ENCODE measurements at places on chromosomes 1 and 21. TPM values are rescaled to one million over a fixed set of nuclear protein-coding genes. Genes with fewer than 3 reads are reported as not detected.

The DHX9 gene
- total RNA-seq: 70.3 TPM

The BGLAP gene
- total RNA-seq: 0.92 TPM

The PCBP3 gene
- 4.9 TPM for total RNA-seq

The RNF186 gene
- total RNA-seq: not detected

The OR6F1 gene
- total RNA-seq: not detected

The REN gene
- total RNA-seq: 2.9 TPM
